SK-N-DZ (cell line): ENCODE measurements at places on chromosomes 7 and 10.
A peak's percentile ranks its signal among the peaks of the same experiment; 100 is the strongest.

GRCh38 chr7:1611708-1612241, 41.9 kb upstream of the PSMG3 start:
- no peak for DNase-seq

DNA sequence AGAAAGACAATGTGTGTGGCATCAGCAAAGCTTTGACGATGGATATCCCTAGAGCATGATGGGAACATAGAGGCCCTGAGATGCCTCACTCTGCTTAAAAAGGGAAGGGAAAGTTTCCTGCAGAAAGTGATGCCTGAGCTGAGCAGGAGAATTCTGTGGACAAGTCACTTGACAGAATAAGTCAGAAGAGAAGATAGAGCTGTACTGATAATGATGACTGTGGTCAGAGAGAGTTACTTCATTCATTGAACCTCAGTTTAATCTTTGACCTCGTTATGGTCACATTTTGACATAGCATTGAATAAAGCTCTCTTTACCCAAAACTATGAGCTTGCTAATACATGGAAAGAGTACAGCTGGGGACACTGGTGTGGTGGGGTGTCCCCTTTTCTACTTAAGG, 7.6 kb downstream of the CUBN start:
- DNase-seq, result no peak

DNA sequence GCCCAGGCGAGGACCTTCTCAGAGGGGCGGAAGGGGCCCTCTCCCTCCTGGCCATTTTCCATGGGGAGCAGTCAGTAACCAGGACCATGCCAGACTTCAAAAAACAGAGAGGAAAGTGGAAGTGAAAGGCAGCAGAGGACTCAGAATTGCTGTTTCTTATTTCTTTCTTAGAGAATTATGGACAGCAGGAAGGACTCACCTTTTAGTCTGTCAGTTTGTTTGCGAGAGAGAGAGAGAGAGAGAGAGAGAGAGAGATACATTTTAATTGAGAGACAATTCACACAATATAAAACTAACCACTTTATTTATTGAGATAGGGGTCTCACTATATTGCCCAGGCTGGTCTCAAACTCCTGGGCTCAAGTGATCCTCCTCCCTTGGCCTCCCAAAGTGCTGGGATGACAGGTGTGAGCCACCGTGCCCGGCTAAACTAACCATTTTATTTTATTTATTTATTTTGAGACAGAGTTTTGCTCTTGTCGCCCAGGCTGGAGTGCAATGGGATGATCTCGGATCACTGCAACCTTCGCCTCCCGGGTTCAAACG, 24.5 kb downstream of the SCD start:
- DNase-seq, result no peak

DNA sequence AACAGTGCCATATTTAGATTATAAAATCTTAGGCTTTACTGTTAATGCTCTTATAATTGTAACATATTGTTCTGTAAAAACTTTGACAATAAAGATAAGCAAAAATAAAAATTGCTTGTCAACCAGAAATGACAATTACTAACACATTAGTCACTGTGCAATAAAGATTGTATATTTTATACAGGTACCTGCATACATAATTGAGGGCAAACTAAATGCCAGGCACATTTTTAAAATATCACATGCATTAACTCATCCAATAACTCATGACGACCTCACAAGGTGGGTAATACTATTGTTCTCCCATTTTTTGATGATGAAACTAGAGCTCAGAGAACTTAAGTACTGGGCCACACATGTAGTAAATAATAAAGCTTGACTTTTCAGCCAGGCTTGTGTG, 1020.2 kb upstream of the C7orf33 start:
- DNase-seq, result no peak

DNA sequence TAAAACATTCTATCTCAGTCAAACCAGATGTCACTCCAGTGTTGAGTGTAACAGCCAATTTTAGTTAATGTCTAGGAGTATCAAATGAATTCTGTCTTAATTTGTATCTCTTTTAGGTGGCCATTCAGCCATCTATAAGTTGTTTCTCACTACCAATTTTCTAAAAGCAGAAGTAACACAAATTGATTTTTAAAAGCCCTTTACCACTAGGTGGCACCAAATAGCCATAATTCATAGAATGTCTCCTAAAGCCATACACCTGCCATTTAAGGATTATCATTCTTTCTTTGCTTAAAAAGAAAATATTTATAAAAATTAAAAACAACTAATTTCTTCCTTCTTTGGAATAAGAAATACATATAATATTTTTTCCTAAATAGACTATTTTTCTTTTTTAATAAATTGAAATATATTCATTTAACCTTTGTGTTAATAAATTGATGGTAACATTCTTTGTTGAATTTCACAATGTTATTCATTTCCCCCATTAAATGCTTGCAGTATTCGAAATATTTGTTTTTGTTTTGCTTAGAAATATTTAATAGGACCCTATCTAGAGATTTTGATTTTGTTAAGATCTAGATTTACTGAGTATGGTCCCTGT, 107.8 kb upstream of the PPP1R3A start:
- peak; percentile 52 for DNase-seq

DNA sequence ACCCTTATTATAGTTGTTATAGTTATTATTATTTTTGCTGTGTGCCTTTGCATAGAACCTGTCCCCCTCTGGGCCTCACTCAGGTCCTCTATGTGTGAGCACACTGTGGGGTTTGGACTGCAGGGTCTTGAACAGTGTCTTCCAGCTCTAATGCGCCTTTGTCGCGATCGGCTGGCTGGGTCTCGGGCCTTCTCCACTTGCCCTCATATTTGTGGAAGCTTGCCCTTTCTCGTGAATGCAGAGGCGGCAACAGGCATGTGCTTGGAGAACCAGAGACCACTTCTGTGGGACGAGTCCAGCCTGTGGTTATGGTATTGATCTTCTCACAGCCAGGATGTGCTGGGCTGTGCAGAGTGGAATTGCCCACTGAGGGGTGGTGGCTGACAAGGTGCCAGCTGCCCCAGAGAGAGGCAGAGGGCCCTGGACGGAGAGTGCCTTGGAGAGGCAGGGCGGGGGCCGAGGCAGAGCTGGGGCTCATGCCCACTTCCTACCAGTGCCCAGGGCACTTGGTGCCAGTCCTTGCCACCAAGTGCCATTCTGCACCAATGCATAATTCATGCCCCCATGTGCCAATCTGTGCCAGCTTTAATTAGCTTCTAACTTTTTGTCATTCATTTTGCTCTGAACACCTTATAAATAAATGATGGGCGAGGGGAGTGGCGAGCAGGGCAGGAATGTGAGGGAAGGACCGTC, 6.8 kb upstream of the CDH23 start:
- DNase-seq, result no peak

- no peak for DNase-seq
These were observed 583.8 kb downstream of the LRMDA start for GRCh38 chr10:76015245-76015644.

DNA sequence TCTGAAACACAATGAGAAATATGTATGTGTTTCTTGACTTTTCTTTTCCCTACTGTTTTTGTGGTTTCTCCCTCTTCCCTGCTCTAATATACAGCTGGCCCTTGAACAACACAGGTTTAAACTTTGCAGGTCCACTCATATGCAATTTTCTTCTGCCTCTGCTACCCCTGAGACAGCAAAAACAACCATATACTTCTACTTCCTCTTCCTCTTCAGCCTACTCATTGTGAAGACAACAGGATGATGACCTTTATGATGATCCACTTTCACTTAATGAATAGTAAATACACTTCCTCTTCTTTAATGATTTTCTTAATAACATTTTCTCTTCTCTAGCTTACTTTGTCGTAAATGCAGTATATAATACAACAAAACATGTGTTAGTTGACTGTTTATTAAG, 35.0 kb upstream of the DGKB start:
- no peak for DNase-seq

GRCh38 chr10:80794994-80795393, 257.3 kb downstream of the SH2D4B start:
- no peak for DNase-seq

DNA sequence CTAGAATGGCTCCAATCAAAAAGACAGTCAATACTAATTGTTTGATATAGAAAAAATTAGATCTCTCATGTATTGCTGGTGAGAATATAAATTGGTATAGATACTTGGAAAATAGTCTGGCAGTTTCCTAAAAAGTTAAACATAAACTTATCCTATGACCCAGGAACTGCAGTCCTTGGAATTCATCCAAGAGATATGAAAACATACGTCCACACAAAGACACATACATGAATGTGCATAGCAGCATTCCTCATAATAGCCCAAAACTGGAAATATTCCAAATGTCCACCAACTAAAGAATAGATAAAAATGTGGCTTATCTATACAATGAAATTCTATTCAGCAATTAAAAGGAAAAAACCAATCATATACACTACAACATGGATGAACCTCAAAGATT, 128.4 kb downstream of the ZFAND4 start:
- DNase-seq, result no peak

GRCh38 chr7:151083824-151084160, 499 bp upstream of the TMUB1 start:
- no peak for DNase-seq

- DNase-seq, result no peak
These were observed 72.2 kb downstream of the GTF2IRD1 start for GRCh38 chr7:74525881-74526280.

DNA sequence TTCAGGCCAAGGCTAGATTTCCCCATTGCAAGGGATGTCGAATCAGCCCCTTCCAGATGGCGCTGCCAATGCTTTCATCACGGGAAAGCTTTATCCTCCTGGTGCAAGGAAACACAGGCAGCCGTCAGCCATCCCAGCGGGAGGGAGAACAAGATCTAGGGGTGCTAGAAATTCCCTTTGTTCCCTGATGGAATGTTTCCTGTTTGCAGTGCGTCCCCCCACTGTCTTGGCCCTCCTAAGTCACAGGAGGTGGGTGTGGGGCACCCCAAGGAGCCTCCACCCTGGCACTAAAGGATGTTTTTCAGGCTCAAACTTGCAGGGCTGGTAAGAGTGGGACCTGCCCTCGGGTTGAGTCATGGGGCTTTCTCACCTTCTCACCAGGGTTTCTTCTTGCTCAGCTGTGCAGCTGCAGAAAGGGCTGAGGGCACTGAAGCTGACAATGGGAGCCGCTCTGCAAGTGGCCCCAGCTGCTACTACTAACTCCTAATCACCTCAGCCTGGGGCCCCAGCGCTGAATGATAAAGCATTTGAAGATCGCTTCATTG, 103.6 kb downstream of the PRPF18 start:
- no peak for DNase-seq

- no peak for DNase-seq
These were observed 17.3 kb upstream of the ADARB2 start for GRCh38 chr10:1754506-1755153.

DNA sequence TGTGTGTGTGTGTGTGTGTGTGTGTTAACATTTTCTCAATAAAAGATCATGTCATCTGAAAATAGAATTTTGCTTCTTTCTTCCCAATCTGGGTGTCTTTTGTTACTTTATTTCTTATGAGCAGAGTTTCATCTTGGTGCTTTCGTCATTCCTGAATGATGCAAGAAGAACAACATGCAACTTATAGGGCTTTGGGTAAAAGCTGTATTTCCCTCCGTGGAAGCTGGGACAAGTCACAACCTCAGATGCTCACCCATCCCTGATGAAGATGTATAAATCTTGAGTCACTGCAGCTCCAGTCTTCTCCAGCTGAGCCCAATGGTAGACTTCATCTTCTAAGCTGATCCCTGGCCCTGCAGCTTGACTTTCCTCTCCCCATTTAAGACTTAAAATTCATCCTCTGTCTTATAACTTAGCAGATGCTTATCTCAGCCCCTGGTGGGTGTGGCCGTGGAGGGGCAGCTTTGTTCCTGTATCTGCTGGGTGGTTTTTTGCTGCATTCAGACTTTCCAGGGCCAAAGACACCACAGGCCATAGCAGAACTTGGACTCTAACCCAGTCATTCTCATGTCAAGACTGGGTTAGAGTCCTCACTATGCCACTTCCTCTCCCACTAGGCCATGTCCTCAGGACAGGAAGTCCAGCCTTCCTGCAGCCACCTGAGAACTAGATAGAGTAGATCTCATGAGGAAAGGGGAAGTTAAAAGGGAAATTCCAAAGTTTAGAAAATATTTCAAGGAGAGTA, 356.4 kb downstream of the TNS3 start:
- no peak for DNase-seq

GRCh38 chr10:58030208-58030607, 237.5 kb downstream of the IPMK start:
- DNase-seq, result no peak

DNA sequence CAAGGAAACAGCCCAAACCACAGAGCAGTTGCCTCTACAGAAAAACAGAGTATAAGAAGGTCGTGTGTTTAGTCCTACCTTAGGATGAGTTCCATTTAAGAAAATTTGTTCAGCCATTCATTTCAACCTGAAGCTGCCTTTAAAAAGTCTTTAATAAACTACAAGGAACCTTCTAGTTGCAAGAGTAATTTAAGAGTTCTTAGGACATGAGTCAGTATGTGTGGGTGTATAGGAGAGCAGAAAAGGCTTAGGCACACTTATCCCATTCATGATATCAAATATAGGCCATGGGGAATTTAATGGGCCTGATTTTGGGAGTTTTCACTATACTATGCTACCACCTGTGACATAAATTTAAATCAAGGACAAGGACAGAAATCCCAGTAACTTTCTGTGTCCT, 496.8 kb downstream of the TFEC start:
- DNase-seq, result no peak

GRCh38 chr10:124735491-124736286, 8.5 kb downstream of the FAM53B start:
- no peak for DNase-seq

GRCh38 chr7:517774-518629, 1.6 kb downstream of the PDGFA start:
- no peak for DNase-seq

DNA sequence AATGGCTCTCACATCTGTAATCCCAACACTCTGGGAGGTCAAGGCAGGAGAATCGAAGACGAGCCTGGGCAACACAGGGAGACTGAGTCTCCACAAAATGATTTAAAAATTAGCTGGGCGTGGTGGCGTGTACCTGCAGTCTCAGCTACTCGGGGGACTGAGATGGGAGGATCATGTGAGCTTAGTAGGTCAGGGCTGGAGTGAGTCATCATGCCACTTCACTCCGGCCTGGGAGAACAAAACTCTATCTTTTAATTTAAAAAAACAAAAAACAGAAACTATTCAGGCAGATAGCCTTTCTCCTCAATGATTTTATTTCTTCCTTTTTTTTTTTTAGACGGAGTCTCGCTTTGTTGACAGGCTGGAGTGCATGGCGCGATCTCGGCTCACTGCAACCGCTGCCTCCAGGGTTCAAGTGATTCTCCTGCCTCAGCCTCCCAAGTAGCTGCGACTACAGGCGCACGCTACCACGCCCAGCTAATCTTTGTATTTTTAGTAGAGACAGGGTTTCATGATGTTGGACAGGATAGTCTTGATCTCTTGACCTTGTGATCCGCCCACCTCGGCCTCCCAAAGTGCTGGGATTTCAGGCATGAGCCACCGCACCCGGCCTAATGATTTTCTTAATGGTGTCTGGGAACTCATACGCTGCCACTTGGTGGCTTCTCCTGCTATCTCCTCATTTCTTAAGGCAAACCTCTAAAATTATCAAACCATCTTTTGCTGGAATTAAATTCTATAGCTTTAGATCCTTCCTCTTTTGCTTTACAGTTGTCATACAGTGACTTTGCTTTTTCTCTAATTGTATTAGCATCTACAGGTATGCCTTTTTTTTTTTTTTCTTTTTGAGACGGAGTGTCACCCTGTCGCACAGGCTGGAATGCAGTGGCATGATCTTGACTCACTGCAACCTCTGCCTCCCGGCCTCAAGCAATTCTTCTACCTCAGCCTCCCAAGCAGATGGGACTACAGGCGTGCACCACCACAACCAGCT, 22.9 kb downstream of the SRPK2 start:
- DNase-seq, result no peak

GRCh38 chr10:23362879-23363792, 18.5 kb upstream of the C10orf67 start:
- DNase-seq, result no peak

- no peak for DNase-seq
These were observed 15.5 kb downstream of the ZNF487 start for GRCh38 chr10:43452356-43452914.
